Esophagus mucosa (tissue), 1 donor: ENCODE measurements at places on chromosomes 11 and 22. TPM values are rescaled to one million over a fixed set of nuclear protein-coding genes. Genes with fewer than 3 reads are reported as not detected.

DNA sequence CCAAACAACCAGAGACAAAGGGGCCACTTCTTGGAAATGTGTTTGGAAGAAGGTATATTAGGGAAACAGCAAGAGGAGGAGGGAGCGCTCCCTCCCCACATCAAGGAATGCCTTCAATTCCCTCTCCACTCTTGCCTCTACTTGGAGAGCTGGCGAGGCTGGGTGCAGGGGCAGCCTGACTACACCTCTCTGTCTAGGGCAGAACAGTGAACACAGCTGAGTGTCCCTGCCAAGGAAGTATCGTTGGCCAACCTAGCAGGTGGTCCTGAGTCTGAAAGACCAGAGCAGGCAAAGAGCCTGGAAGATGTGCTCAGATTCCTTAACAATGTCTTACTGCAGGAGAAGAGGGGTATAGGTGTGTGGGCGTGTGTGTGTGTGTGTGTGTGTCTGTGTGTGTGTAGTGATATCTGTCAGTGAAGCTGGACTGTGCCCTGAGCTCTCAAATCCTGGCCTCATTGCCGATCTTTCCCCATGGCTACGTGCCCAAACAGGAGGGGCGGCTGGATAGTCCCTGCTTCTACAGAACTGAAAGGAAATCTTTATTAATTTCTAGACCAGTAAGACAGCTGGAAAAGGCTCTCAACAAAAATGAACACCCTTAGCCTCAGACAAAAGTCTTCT, 46.8 kb downstream of the PAMR1 start:
- ATAC-seq: no peak

Gene CELSR1
- total RNA-seq: 36.0 TPM

GRCh38 chr11:65891219-65892136, 1.0 kb downstream of the CCDC85B start:
- no peak for ATAC-seq

GRCh38 chr22:26534171-26534855, 22.0 kb upstream of the TFIP11 start:
- peak; percentile 24 for ATAC-seq

Gene MMP10
- 1.4 TPM for total RNA-seq

GRCh38 chr11:827897-828192, at the start of gene CRACR2B:
Gene CRACR2B (plus strand): TSS chr11:827919. CDS start chr11:828608, 689 bp downstream.
- ATAC-seq: no peak

DNA sequence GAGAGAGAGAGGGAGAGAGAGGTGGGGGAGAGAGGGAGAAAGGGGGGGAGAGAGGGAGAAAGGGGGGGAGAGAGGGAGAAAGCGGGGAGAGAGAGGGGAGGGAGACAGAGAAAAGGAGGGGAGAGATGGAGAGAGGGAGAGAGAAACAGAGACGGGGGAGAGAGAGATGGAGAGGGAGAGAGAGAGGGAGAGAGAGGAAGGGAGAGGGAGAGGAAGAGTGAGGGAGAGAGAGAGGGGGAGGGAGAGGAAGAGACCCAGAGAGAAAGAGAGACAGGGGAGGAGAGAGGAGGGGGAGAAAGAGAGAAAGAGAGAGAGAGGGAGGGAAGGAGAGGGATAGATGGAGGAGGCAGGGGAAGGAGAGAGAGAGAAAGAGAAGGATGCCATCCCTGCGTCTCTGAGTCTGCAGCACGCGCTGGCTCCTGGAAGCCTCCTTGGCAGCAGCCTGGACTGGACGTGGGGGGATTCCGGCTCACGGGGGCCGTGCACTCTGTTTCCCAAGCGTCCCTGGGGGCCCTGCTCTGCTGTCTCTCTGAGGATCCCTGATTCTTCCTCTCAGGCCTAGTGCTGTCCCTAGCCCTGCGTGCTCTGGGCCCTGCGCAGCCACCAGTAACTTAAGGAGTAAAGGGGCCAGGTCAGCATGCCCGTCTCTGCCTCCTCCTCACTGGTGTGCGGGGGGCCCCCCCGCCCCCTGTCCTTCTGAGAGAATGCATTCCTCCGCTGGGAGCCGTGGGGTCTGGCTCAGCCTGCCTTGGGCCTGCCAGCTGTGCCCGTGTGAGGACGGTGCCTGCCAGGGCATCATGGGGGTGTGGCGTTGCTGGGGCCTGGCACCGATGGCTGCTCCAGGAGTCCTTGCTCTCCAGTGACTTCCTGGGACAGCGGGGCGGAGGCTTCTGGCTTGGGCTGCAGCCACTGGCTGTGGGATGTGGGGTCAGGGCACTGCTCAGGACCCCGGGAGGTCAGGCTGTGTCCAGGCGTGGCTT, 429.5 kb downstream of the TBC1D22A start:
- ATAC-seq: peak; percentile 12

GRCh38 chr11:65204646-65205601, 23.2 kb downstream of the CAPN1 start:
- ATAC-seq: peak; percentile 28

Gene CARD10
- total RNA-seq: 10.5 TPM

GRCh38 chr11:41926339-41926738, 466.9 kb upstream of the LRRC4C start:
- ATAC-seq: no peak

- ATAC-seq: no peak
Measured at GRCh38 chr11:87529486-87529885, 491.8 kb downstream of the TMEM135 start.

GRCh38 chr11:92168936-92169335, 55.7 kb upstream of the FAT3 start:
- no peak for ATAC-seq
